H9 (cell line): ENCODE measurements at places on chromosomes 2 and 18. TPM values are rescaled to one million over a fixed set of nuclear protein-coding genes. Genes with fewer than 3 reads are reported as not detected.

The RAB17 gene
- 25.9 and 31.9 TPM in 2 replicates for total RNA-seq

The ERFE gene
- 2.0 and 2.1 TPM in 2 replicates for total RNA-seq

GRCh38 chr18:33612632-33613031 is 34.6 kb downstream of the ASXL3 start:
- no peak for DNase-seq

- DNase-seq, result no peak
These were observed 137.8 kb downstream of the ZAP70 start for GRCh38 chr2:97851172-97851571.
